Activated CD4-positive, alpha-beta memory T cell treated with anti-CD3 and anti-CD28 coated beads for 36 hours (primary cell): ENCODE measurements at places on chromosomes 2 and 18. TPM values are rescaled to one million over a fixed set of nuclear protein-coding genes. Genes with fewer than 3 reads are reported as not detected.

Gene DNAJC5G
- total RNA-seq = 0.19 TPM

Gene IL36A
- not detected for total RNA-seq

Gene SIX3
- total RNA-seq = not detected

Gene GPR17
- not detected for total RNA-seq

DNA sequence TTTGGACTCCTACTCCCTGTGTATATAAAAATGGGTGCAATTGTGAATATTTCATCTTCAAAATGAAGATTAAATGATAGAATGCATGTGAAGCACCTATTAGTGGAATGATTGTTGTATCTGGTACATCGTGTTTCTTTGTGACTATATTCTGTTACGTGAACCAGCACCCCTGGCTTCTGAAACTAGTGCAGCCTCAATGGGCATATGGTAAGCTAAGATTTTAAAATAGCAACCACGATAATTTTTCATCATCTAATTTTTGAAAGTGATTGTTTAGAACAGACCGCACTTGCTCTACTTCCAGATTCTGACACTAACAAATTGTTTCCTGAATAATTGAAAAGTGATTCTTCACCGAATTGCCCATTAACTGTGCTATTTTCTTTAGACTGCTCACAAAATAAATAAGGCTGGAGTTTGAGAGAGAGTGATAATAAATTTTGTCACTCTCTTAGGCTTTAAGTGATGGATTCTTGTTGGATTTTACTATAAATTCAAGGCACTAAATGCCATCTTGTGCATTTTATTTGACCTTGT, 806.1 kb upstream of the LRATD1 start:
- H3K27ac ChIP-seq = no peak overlapping the region
- H3K36me3 ChIP-seq = no peaks in the 10 kb centered on the region
- H3K27me3 ChIP-seq = no peaks in the 10 kb centered on the region
- no peak for DNase-seq
- no peaks in the 10 kb centered on the region for H3K4me1 ChIP-seq

DNA sequence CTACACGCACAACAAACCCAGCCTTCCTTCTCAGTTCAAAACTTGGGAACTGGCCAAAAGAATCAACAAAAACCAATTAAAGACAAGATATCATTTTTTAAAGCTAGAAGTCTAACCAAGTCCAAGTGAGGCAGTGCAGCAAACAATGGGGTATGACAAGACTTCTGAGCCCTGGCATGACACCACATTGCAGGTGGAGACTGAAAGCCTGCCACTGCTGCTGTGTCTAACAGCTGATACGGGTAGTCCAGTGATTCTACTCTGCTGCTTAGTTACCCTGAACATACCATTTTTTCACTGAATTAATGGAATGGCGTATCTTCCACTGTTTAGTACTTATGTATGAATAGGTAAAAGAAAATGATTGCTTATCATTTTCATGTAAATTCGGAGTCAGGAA, 47.4 kb upstream of the KIDINS220 start:
- no peaks in the 10 kb centered on the region for H3K27me3 ChIP-seq
- H3K4me1 ChIP-seq = no peaks in the 10 kb centered on the region
- H3K36me3 ChIP-seq = no peaks in the 10 kb centered on the region
- H3K4me3 ChIP-seq = no peak overlapping the region
- no peak for DNase-seq

DNA sequence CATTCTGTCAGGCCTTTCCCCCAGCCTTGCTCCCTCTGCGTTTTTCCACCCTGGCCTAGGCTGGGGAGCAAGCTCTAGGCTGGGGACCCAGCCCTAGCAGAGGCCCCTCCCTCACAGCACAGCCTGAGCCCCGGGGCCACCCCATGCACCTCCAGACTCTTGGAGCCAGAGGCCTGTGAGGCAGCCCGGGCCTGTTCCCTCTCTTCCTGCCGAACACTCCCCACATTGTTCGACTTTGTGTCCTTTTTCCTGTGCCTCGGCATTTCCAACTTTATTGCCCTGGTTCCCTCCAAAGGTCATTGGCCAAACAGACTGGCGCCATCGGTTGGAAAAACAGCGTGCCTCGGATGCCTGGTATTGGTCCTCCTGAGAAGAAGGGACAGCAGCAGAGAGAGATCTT, 79.7 kb downstream of the HS1BP3 start:
- no peaks in the 10 kb centered on the region for H3K36me3 ChIP-seq
- H3K4me3 ChIP-seq = no peak overlapping the region
- no peaks in the 10 kb centered on the region for H3K27me3 ChIP-seq
- no peak for DNase-seq
- peaks cover 9% of the 10 kb centered on the region for H3K4me1 ChIP-seq
- H3K27ac ChIP-seq = no peak overlapping the region

- H3K27me3 ChIP-seq = no peaks in the 10 kb centered on the region
- no peak overlapping the region for H3K27ac ChIP-seq
- H3K4me3 ChIP-seq = no peak overlapping the region
- H3K4me1 ChIP-seq = no peaks in the 10 kb centered on the region
- peaks cover 3% of the 10 kb centered on the region for H3K36me3 ChIP-seq
- DNase-seq = no peak
Measured at GRCh38 chr2:54239427-54239826, 16.6 kb downstream of the TSPYL6 start.

DNA sequence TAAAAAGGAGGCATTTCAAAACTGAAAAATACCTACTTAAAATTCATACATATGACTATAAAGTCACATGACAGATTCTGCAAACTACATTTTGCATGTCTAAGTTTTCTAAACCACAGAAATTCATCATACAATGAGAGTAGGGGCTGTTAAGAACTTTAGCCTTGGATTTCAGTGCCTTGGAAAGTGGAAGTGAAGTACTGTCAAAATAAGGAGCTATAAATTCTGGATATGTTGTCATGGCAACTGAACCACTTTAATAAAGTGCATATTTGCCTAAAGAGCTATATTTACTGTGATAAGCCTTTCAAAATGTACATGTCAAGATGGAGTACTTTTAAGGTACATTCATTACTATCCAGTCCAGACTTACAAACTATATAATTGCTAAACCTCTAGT, 227.1 kb downstream of the RAB3GAP1 start:
- H3K4me3 ChIP-seq = no peak overlapping the region
- no peak for DNase-seq
- H3K27me3 ChIP-seq = no peaks in the 10 kb centered on the region
- no peaks in the 10 kb centered on the region for H3K36me3 ChIP-seq
- no peaks in the 10 kb centered on the region for H3K4me1 ChIP-seq

- no peak overlapping the region for H3K4me3 ChIP-seq
- H3K27ac ChIP-seq = peak overlapping the region; percentile 78
- H3K27me3 ChIP-seq = no peaks in the 10 kb centered on the region
- peaks cover 68% of the 10 kb centered on the region for H3K4me1 ChIP-seq
- peaks cover 49% of the 10 kb centered on the region for H3K36me3 ChIP-seq
Measured at GRCh38 chr2:157404363-157404762, 39.5 kb downstream of the CYTIP start.
